Ascending aorta (tissue), 2 donors: ENCODE measurements at places on chromosomes 7 and 10. TPM values are rescaled to one million over a fixed set of nuclear protein-coding genes. Genes with fewer than 3 reads are reported as not detected.

DNA sequence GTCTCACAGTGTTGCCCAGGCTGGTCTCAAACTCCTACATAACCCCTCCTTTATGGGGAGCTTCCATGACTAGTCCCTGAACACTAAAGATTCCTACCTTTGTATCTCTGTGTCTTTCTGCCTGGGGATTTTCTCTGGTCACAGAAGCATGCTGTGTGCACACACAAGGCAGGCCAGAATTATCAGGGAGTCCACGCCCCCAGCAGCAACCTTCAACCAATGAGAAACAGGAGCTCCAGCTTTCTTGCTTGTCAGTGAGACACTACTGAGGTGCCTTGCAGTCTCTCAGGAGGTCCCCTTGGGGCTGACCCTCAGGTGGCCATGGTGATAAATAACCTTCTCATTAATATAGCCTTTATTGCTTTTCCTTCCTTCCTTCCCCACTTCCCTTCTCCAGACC lies 45.1 kb upstream of the AUTS2 start:
- no peaks in the 10 kb centered on the region for H3K36me3 ChIP-seq
- H3K4me3 ChIP-seq, result no peak overlapping the region
- no peaks in the 10 kb centered on the region for H3K4me1 ChIP-seq
- no peaks in the 10 kb centered on the region for H3K27me3 ChIP-seq

IKZF1 gene
- total RNA-seq, result 3.6 TPM

GRCh38 chr7:73351447-73352167 lies 23.6 kb downstream of the FKBP6 start:
- no peak for DNase-seq
- no peak overlapping the region for H3K4me3 ChIP-seq
- no peaks in the 10 kb centered on the region for H3K27me3 ChIP-seq
- H3K36me3 ChIP-seq, result no peaks in the 10 kb centered on the region
- no peak overlapping the region for H3K27ac ChIP-seq

DNA sequence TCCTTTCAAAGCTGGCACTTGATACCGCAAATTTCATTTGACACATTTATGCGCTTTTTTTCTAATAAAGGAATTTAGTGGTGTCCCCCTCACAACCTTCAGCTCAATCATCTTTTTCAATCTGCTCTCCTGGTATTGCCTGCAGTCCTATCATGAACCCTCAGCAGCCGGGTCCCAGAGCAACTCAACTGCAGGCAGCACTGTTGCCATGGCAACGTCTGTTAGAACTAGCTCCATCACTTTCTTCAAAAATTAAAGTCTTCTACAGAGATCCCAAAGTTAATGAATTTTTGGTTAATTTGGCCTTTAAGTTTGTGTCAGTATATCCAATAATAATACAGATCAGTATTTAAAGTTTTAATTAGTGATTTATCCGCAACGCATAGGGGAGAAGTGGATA lies 136.1 kb upstream of the TARP start:
- no peak overlapping the region for H3K4me3 ChIP-seq
- no peak overlapping the region for H3K27ac ChIP-seq
- H3K36me3 ChIP-seq, result no peaks in the 10 kb centered on the region
- no peaks in the 10 kb centered on the region for H3K4me1 ChIP-seq

DNA sequence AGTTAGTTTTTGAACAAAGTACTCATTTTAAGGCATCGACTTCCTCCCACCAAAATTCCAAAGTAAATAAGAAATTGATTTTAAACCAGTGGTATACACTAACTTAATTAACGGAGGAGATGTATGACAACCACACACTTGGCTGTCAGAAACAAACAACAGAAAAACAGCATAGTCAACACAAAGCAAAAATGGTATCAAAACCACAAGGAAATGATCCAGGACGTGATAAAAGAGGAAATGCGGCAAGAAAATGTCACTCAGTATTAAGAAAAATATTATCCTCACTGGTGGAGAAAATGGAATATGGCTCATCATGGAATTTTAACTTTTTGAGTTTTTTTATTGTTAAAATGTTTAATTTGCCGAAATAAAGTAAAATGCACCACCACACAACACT lies 17.5 kb downstream of the KIAA1549 start:
- H3K36me3 ChIP-seq, result no peaks in the 10 kb centered on the region
- no peak for DNase-seq
- no peak overlapping the region for H3K4me3 ChIP-seq
- no peaks in the 10 kb centered on the region for H3K4me1 ChIP-seq
- H3K27me3 ChIP-seq, result no peaks in the 10 kb centered on the region

GRCh38 chr7:7080802-7081201 lies 101.5 kb upstream of the C1GALT1 start:
- no peaks in the 10 kb centered on the region for H3K4me1 ChIP-seq
- DNase-seq, result no peak
- no peak overlapping the region for H3K4me3 ChIP-seq

GRCh38 chr7:27581119-27581518 lies 81.6 kb downstream of the HIBADH start:
- no peak overlapping the region for H3K4me3 ChIP-seq
- no peaks in the 10 kb centered on the region for H3K4me1 ChIP-seq
